Cardiac muscle cell (in vitro differentiated cells and primary cell): ENCODE measurements at places on chromosomes 6 and 20.
A peak's percentile ranks its signal among the peaks of the same experiment; 100 is the strongest.

- no peak for DNase-seq
These were observed 122.6 kb downstream of the OPRM1 start for GRCh38 chr6:154161689-154162088.

DNA sequence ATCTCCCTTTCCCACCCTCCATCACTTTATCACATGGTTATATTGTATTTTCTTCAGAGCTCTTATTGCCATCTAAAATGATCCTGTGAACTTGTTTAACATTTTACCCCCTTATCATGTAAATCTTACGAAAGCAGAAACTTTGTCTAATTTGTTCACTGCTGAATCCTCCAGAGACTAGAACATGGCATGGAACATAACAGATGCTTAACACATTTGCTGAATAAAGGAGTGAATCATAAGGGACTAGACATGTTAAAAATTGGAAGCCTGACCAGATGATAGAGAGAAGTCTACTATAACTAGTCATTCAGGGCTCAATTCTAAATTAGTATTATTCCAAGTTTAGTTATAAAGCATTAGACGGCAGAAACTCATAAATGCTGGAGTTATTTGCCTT lies 73.3 kb downstream of the MAN1A1 start:
- DNase-seq, result no peak

- peak; percentile 42 for DNase-seq
These were observed 183.4 kb upstream of the CNR1 start for GRCh38 chr6:88349511-88349910.

GRCh38 chr6:18211338-18211737 lies 53.0 kb downstream of the DEK start:
- DNase-seq, result no peak

DNA sequence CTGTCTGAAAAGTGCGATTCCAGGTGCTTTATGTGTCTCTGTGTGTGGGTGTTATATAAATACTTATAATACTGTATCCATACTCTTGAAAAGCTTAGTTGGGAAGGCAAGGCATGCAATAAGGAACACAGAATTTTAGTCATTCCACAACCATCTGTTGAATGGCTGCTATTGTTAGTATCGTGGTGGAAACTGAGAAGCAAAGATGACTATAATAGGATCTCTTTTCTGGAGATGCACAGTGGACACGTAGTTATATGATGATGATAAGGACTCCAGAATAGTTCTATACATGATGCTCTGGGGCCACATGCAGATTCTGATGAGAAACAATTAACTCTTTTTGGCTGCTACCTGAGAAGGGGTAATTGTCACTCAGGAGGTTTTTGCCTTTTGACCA lies 25.2 kb downstream of the ESR1 start:
- no peak for DNase-seq

DNA sequence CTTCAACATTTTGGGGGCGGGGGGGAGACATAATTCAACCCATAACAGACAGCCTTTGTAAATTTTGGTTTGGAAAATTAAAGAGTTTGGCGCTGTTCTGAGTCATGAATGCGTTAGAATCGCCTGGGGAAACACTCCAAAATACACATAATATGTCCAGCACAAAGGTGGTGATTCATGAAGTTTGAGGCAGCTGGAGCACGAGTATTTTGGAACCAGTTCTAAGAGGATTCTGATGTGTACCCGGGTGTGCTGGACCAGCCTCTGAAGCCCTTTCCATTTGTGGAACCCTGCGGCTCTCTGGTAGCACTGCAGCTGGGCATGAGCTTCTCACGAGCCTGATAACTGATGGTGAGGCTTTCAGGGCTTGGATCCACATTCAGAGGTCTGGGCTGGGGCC lies 4.7 kb downstream of the GMPR start:
- DNase-seq, result peak; percentile 74

- DNase-seq, result no peak
These were observed 174.1 kb downstream of the FARS2 start for GRCh38 chr6:5435449-5435848.

DNA sequence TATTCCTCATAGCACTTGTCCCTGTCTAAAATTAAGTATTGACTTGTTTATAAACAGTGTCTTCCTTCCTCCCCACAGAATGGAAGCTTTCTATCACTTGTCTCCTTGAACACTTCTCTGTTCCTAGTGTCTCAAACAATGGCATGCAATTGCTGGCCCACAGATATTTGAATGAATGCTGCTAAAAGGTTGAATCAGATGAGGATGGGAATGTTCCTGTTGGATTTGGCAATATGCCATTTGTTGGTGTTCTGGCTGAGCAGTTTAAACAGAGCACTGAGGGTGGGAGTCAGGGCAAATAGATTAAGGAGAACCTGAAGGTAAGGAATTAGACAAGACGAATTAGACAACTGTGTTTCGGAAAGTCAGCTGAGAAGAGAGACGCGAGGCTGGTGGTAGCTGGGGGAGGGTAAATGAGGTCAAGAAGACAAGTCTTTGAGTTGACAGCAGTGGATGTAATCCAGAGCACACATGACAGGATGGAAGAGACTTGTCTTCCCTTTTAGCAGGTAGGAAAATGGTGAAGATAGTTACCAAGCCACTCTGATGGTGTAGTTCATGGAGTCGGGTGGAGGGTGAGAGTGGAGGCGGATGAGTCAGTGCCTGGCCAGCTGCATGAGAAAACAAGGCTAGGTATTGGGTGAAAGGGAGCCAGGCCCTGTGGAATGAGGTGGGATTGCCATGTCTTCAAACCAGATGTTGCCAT lies 58.3 kb upstream of the GNRH2 start:
- peak; percentile 11 for DNase-seq

- no peak for DNase-seq
These were observed 976.1 kb upstream of the MAP3K7 start for GRCh38 chr6:91562955-91563354.

DNA sequence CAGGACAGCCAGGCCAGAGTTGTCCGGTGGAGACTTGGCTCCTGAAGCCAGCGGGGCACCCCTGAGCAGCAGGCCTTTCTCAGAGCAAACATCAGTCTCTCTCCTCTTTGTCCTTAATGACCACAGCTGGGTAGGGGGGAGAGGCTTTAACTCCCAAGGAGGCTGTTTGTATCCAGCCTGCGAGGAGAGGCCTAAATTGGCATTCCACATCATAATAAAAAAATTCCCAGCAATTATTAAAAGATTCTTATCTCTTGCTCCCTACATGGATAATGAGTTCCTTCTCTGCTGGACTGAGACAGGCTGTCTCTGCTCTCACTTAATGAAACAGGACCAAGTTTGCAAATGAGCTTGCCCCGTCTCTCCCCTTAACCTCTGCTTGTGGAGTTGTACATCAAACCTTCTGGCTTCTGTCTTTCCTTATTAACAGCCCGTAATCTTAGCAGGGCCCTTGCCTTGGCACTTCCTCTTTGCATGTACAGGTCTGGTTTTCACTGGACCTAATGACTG lies 838.2 kb downstream of the MAFB start:
- no peak for DNase-seq

GRCh38 chr20:46621492-46621891 lies 29.8 kb downstream of the SLC13A3 start:
- no peak for DNase-seq

DNA sequence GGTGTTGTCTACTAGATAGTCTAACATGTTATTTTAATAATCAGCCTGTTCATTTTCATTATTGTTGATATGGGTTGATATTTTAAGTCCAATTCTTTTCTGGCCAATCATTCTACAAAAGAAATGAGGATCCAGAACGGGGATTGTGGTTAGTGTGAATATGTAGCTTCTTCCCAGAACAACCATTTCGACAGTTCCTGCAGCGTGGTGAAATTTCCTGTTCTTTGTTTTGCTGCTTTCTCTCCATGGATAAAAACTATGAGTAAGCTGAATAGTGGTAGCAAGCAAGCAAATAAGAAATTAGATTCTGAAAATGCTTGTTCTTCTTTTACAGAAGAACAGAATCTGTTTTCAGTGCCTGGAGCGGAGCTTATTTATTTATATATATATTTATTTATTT lies 65.5 kb upstream of the F13A1 start:
- DNase-seq, result no peak

DNA sequence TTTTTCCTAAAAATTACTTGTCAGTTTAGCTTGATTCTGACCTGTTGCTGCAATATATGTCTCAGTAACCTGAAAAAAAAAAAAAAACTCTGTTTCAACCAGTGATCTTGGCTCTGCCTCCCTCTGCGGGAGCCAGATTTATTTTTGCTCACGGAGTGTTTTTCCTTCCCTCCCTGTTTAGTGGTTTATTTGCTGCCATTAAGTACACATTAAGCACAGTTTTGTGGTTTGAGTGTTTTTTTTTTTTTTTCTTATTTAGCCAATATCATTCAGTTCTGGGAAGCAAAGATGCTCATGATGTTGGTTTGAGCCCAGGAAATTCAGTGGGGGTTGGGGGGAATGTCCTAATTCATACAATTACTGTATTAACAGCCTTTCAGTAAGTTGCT lies 110.1 kb upstream of the GPR6 start:
- peak; percentile 60 for DNase-seq

DNA sequence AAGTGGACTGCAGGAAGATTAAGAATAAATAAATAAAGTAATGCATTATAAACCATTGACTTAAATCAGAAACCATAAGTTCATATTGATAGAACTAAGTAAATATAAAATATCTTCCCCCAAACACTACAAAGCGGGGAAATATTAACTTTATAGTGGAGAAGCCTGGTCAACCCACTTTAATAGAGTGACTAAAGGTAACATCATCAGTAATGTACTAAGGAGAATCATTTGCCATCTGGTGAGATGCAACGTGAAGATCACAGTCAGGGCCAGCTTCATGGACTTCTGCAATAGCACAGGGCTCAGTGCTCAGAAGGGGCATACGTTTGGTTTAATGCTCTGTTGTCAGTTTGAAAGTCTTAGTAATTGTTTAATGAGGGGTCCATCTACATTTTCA lies 58.8 kb upstream of the CD83 start:
- no peak for DNase-seq

- peak; percentile 91 for DNase-seq
These were observed 56.8 kb downstream of the PREP start for GRCh38 chr6:105346052-105346451.

GRCh38 chr6:127618729-127619128 lies 41.8 kb downstream of the C6orf58 start:
- no peak for DNase-seq

- DNase-seq, result no peak
These were observed 57.1 kb downstream of the YTHDF1 start for GRCh38 chr20:63158845-63159244.
